ENCODE measurements at places on chromosomes 1 and 21. TPM values are rescaled to one million over a fixed set of nuclear protein-coding genes. Genes with fewer than 3 reads are reported as not detected.

DNA sequence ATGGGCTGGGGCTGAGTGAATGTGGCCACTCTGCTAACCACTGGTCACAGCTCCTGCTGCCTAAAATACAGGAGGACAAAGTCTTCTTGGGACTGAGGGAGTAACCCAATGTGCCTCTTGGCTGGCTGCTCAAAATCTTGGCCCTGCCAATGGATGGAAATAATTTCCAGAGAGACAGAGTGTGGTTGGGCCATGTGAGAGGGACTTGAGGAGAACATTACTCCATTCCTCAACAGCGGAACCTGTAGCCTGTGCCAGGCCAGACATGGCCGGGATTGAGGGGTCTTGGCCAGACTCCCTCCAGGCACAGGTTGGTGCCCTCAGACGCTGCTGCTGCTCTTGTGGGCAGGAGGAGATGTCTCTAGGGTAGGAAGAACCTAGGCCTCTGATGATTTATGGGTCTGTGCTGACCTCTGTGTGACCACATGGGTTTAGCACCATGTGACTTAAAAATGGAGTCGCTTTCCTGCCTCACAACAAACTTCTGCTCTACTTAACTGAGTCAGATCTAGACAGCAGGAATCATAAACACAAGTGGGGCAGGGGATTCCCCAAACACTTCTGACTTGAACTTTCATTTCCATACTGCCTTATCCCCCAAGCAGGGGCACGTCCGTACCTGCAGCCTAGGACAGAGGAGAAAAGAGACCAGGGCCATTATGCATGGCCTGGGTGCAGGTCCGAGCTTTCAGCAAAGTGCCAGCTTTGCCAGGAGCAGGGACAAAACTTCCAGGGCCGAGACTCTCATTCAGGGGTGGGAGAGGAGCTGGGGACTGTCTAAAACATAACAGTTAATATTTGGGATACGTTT is 79.2 kb downstream of the CD34 start:
- peak; percentile 94 for DNase-seq

DNA sequence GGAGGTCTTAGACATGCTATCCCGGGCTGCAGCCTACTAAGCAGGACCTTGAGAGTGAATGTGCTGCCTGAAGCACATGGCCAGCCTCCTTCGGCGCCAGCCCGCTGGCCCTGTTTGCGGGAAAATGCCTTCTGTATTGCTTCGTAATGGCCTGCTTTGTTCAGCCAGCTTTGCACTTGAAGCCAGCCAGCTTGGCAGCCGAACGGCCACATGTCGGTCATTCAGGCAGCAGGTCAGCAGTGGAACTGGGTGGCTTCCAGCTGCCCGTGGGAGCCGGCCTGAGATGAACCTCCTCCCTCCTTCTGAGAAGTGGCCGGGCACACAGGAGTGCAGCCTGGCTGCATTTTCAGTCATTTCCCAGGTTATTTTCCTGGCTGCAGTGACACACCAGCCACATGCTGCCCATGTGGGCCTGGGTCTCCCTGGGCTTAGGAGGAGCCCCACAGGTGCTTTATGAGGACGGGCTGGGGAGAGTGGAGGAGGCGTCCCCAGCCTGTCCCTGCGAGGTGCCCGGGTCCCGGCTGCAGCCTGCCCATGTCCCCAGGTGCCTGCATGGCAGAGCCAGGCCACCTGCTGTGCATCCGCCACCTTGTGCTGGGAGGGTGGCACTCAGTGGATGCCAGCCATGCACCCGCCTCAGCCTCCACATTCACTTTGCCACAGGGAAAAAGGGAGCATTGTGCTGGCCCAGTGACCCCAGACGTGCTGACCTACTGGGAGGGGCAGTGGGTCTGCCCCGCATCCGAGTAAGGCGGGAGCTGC is 103.5 kb downstream of the SIK1 start:
- DNase-seq = no peak

DNA sequence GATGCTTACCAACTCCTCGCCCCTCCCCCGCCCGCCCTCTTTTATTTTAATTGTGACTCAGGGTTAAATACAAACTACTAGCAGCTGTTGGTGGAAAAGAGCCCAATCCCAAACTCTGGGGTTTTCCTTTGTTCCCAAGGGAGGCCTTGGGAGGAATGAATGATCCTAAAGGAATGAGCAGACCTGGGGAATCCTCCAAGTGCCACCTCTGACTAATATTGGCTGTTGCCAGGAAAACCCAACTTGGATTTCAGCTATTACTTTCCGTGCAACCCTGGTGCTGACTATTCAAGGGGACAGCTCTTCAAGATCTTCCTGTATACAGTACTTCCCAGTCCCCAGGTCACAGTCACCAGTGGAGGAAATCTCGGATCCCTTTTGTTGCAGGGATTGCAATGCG is 1.3 kb upstream of the S100A10 start:
- no peak for DNase-seq

GRCh38 chr21:41772351-41773080 is 5.7 kb upstream of the RIPK4 start:
- DNase-seq = no peak

DNA sequence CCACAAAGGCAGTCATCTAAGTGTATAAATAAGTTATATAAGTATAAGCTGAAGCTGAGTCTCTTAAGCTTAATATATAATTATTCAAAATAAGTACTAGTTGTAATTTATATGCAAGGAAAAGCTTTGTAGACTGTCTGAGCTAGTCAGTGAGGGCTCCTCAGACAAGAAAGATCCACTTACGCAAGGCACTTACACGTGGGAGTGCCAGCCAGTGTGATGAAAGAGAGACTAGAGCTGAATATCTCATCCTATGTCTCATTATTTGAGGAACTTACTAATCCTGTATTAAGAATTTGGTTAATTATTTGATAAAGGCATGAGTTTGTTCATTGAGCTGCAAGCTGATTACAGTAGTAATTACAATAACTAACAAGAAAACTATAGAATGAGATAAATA is 146.9 kb downstream of the PDE4B start:
- DNase-seq = no peak

GRCh38 chr21:42537106-42537742 is 23.6 kb downstream of the SLC37A1 start:
- no peak for DNase-seq

- no peak for DNase-seq
Observed at GRCh38 chr21:30447056-30447455, 7.0 kb downstream of the KRTAP15-1 start.

GRCh38 chr1:36366091-36366661 is 19.5 kb downstream of the STK40 start:
- no peak for DNase-seq

DNA sequence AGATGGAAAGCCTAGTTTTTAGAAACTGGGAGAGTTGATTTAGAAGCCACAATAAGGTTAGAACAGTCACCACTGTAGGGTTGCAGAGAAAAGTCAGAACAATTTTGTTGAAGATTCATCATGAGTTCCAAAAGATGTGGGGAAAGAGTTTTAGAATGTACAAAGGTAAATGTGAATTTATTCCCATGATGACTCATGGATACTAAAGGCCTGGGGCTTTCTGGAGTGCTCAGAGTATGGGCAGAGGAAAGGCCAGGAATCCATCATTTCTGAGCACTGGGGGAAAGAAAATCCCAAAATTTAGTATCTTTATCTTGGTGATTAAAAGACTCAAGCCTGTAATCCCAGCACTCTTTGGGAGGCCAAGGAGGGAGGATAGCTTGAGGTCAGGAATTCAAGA is 17.8 kb downstream of the YBX1 start:
- no peak for DNase-seq

GRCh38 chr21:42658320-42659105 is 5.1 kb downstream of the PDE9A start:
- DNase-seq = no peak

GRCh38 chr1:234916840-234917239 is 211.8 kb downstream of the TOMM20 start:
- DNase-seq = no peak

- DNase-seq = no peak
Observed at GRCh38 chr1:48776393-48777218, at the start of gene BEND5. TSS of gene BEND5 (minus strand) at chr1:48776891. CDS start at chr1:48776831, 60 bp downstream.

GRCh38 chr1:116161877-116162390 is 50.7 kb downstream of the MAB21L3 start:
- DNase-seq = no peak

- no peak for DNase-seq
Observed at GRCh38 chr1:108027389-108027788, 62.4 kb upstream of the VAV3 start.

- no peak for DNase-seq
Observed at GRCh38 chr21:26599261-26599660, 26.2 kb upstream of the CYYR1 start.

DNA sequence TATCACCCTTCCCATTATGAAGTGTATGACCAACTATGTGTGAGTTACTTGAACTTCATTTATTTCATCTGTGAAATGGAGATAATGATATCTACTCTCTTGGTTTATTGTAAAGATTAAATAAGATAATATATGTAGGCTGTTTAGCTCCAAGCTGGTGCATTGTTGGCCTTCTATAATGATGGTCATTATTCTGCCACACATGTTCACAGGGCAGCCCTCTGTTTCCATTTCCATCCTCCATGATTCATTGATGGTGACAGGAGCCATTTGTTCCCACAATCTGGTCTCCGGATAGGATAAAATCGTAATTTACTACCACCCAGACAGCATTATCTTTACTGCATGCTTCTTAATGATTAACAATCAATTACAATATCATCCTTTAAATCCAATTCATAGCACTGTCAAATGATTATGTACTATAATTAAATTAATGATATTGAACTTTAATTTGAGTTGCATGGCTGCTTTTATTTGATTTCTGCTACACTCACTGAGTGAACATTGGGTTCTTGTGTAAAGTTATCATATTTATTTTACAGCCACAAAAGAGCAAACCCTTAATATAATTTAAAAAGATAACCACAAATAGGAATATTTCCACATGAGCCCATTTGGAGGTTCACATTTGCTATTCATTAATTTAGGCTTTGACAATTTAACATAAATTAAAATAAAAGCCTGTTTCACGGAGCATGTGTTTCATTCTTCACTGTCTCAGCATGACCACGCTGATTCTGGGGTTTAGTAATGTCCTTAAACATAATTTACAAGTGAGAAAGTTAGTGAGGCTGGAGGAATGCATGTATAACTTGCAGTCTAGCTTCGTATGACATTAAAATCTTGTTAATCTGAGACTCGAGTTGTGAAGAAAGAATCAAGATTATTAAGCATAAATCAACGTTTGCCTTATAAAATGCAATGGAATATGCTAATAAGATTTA is 596.4 kb upstream of the ZRANB2 start:
- no peak for DNase-seq

DNA sequence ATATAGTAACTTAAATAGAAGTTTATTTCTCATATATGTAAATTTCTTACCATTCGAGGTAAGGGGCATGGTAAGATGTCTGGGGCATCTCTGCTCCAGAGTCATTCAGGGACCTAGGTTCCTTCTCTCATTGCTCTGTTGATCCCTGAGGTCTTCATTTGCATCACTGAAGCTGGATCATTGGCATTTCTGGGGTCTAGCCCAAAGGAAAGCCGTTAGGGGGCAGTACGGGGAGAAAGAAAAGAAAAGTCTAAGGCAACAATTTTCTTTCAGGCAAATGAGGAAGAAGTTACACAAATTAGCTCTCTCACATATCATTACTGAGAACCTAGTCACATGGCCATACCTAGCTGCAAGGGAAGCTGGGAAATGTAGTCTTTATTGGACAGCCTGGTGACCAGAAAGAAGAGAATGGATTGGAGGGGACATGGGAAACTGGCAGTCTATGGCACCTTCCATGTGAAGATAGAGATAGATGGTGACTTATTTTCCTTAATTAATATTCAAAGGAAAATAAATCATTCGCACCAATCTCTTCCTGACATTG is 10.2 kb upstream of the SUSD4 start:
- no peak for DNase-seq

DNA sequence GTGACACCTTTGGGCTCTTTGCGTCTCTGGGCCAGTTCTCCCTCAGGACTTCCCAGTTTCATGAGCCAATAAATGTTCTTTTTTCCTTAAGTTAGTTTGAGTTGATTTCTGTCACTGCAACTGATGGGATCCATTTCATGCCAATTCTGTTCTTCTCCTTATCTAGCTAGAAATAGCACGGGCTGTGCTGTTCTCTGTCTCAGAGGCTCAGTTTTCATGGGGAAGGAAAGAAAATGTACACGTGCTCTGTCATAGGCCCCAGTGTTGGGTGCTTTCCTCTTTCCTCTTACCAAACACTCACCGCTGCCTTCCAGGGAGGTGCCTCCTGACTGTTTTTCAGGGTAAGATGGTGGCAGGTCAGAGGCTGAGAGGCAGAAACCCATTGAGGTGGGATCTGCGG is 43.2 kb upstream of the ACTL8 start:
- DNase-seq = no peak

- DNase-seq = no peak
Observed at GRCh38 chr1:201582705-201583442, 43.9 kb downstream of the NAV1 start.

GRCh38 chr1:231694075-231694431 is 67.5 kb downstream of the DISC1 start:
- no peak for DNase-seq

- no peak for DNase-seq
Observed at GRCh38 chr1:152901631-152902030, 6.7 kb upstream of the IVL start.

DNA sequence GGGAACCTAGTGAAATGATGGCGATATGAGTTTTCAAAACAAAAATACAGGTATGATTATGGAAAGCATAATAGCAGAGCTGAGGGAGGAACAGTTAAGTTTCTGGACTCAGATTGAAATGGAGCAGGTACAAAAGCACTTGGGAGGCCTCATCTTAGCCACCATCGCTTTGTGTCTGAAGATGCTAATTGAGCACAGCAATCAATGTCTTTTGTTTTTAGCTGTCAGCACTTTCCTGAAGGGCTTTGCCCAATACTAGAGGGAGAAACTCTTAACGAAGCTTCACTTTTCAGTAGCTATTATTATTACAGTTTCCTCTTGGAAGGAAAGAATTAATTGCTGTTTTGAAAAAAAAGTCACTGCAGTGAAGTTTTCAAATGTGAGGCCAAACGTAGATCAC is 348.7 kb downstream of the RWDD3 start:
- no peak for DNase-seq

GRCh38 chr1:44220001-44220751 is 6.9 kb downstream of the DMAP1 start:
- DNase-seq = no peak

TTC22 gene
- 4.2 TPM for total RNA-seq

TPTE gene
- total RNA-seq = not detected

SAMD11 gene
- total RNA-seq = not detected

FMO5 gene
- total RNA-seq = 0.10 TPM

HEYL gene
- not detected for total RNA-seq

METTL25B gene
- total RNA-seq = 25.2 TPM

PRRX1 gene
- total RNA-seq = 2.8 TPM

RXFP4 gene
- total RNA-seq = not detected

FHAD1 gene
- 0.80 TPM for total RNA-seq

BACE2 gene
- 0.18 TPM for total RNA-seq

SYT11 gene
- total RNA-seq = 14.1 TPM

FCRL2 gene
- total RNA-seq = 0.36 TPM

FCN3 gene
- total RNA-seq = 0.32 TPM

VANGL1 gene
- 10.6 TPM for total RNA-seq
